ENCODE measurements at places on chromosomes 6 and 20.
A peak's percentile ranks its signal among the peaks of the same experiment; 100 is the strongest.

DNA sequence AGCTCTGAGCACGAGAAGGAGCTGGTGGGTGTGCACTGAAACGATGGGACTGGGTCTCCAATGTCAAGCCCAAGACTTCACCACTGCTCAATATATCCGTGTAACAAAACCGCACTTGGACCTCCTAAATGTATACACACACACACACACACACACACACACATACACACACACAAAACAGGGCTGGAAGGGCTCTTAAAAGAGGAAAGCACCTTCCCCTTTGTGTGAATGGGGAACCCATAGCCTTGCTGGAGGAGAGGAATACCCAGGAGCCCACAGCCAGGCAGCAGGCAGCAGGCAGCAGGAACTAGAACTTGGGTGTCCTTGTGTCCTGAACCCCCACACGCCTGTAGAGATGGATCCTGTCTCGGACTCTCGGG is 29.8 kb downstream of the TGM2 start:
- no peak for DNase-seq

- no peak for DNase-seq
These were observed 58.0 kb upstream of the SLC4A11 start for GRCh38 chr20:3297079-3297378.

DNA sequence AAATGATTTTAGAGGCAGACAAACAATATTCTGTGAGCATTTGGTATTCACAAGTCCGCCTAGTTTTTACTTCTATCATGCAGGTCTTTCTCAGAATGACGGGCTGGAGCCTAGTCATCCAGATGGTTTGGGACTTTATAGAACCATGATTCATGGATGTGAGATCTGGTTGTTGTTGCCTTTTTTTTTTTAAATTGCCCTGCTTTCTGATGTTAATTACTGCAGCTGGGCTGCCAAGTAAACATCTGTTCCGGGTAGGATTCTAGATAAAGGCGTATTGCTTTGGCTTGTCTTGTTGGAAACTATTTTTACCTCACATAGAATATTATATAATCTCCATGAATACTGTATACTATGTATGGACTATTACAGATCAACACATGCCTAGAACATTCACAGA is 58.1 kb downstream of the RNF217 start:
- peak; percentile 18 for DNase-seq

- DNase-seq: no peak
These were observed 118.9 kb downstream of the MACROD2 start for GRCh38 chr20:14114065-14114704.

- no peak for DNase-seq
These were observed 51.1 kb downstream of the KCNB1 start for GRCh38 chr20:49431329-49431728.

DNA sequence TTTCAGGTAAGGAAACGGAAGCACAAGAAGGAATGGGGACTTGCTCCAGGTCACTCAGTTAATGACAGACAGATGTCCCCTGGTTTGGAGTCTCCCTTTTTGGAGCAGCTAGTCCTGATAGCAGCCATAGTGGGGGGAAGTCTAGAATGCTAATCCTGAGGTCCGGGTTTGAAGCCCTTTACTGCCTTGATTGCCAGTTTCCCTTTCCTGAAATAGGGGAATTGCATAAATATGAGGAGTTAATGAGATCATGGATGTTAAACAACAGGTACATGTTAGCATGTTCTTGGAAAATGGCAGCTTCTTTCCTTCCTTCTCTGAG is 341 bp upstream of the TTPAL start:
- DNase-seq: no peak

- no peak for DNase-seq
These were observed 222.2 kb downstream of the PREX1 start for GRCh38 chr20:48605364-48606171.

GRCh38 chr6:37314487-37315156 is 39.2 kb upstream of the RNF8 start:
- DNase-seq: peak; percentile 97

DNA sequence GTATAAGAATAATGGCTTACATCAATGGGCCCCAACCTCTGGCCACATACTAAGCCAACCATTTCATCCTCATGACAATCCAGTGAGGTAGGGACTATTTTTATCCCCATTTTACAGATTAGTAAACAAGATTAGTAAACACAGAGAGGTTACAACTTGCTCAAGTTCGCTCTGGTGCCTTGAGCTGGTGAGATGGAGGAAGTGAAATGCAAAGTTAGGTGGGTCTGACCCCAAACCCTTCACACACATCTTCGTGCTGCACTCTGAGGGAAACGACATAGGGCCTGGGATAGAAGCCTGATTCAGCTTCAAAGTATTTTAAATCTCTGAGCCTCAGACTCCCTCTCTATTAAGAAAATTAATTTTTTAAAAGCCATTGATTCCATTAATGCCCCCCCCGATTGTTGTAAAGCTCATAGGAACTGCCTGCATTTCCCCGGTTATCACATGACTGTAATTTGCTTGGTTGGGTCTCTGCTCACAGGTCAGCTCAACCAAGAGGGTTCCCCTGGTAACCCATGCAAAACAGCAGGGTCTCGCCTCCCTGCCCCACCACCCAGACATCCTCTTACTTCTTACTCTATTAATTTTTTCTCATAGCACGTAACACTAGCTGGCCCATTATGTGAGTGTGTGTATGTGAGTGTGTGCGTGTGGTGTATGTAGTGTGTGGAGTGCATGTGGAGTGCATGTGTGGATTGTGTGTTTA is 221.2 kb downstream of the MAFB start:
- no peak for DNase-seq

GRCh38 chr6:30601815-30602641 is 15.0 kb downstream of the PPP1R10 start:
- DNase-seq: no peak

DNA sequence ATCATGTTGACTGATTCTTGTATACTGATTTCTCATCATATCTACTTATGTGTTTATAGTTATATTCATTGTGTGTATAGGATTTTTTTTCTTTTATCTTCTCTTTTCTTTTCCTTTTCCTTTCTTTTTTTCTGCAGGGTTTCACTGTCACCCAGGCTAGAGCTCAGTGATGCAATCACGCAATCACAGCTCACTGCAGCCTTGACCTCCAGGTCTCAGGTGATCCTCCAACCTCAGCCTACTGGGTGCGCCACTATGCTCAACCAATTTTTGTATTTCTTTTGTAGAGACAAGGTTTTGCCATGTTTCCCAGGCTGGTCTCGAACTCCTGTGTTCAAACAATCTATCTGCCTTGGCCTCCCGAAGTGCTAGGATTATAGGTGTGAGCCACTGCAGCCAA is 1.6 kb upstream of the PBOV1 start:
- no peak for DNase-seq

GRCh38 chr6:30727920-30728553 is 7.9 kb downstream of the TUBB start:
- DNase-seq: peak; percentile 31

GRCh38 chr6:163753430-163753829 is 338.9 kb downstream of the QKI start:
- DNase-seq: no peak

DNA sequence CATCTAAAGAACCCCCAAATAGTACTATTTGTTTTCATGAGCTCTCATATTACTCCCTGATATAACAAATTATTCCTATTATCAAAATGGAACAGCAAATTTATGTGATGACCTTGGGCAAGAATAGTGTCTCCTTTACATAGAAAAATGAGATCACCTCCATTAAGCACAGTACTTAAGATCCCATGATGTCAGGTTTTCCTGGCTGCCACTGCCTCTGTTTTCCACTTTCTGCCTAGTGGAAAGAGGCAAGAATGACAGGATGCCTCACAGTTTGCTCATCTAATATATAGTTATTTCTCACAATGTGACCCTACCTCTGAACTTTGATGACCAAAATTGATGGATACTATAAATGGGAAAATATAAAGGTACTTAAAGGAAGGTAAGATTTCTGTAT is 260.1 kb upstream of the SGK1 start:
- no peak for DNase-seq

- DNase-seq: no peak
These were observed 9.7 kb downstream of the SNAP25 start for GRCh38 chr20:10228330-10228729.

- no peak for DNase-seq
These were observed 34.6 kb downstream of the STK35 start for GRCh38 chr20:2136275-2136674.

DNA sequence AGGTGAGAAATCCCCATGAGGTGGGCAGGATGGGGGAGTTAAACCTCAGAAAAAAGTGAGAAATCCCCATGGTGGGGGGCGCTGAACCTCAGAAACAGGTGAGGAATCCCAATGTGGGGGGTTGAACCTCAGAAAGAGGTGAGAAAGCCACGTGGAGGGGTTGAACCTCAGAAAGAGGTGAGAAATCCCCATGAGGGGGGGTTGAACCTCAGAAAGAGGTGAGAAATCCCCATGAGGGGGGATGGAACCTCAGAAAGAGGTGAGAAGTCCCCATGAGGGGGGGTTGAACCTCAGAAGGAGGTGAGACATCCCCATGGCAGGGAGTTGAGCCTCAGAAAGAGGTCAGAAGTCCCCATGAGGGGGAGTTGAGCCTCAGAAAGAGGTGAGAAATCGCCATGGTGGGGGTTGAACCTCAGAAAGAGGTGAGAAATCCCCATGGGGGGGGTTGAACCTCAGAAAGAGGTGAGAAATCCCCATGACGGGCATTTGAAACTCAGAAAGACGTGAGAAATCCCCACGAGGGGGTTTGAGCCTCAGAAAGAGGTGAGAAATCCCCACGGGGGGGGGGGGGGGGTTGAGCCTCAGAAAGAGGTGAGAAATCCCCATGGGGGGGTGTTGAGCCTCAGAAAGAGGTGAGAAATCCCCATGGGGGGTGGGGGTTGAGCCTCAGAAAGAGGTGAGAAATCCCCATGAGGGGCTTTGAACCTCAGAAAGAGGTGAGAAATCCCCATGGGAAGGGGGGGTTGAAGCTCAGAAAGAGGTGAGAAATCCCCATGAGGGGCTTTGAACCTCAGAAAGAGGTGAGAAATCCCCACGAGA is 14.3 kb upstream of the GOPC start:
- no peak for DNase-seq

GRCh38 chr6:118881440-118882313 is 12.3 kb upstream of the ASF1A start:
- no peak for DNase-seq

GRCh38 chr6:163466839-163467390 is 52.4 kb downstream of the QKI start:
- no peak for DNase-seq

DNA sequence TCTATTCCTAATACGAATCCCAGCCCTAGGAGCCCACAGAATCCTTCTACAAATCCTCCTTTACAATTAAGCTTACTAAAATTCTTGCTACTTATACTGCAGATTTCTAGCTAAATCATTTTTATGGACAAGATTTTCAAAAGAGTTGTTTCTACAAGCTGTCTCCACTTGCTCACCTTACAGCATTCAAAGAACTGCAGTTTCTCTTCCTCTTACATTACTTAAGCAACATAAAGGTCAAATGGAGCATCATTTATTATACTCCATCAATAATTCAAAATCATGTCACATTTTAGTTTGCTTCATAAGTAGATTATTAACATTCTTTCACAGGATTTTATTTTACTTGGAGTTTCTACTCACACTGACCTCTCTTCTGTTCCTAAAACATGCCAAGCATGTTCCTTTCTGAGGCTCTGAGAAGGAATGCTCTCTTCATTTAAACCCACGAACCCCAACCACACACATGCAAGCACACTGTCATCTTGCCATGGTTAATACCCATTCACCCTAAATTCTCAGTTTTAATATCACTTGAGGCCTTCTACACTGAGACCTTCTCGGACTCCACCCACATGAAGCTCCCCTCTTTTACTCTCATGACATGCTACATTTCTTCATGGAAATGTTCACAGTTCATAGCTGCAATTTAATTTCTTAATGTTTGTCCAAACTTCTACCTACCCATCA is 388.2 kb downstream of the TBC1D32 start:
- DNase-seq: no peak

- no peak for DNase-seq
These were observed 35.6 kb downstream of the ADGRF4 start for GRCh38 chr6:47733879-47734558.

DNA sequence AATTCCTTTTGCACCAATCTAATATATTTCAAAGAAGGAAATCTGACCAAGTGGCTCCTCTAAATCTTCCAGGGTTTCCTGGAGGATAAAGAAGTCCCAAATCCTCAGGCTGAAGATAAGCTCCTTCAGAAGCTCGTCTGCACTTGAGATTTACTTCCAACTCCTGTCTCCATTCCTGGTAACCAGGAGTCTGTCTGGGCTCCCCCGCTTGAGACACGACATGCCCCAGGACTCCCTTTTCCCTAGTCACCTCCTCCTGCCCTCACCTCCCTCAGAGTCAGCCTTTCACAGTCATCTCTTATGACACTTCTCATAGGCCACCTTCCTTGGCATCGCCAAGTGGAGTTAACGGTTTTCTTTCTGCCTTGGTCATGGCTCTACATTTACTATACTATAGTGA is 103.4 kb upstream of the NEDD9 start:
- no peak for DNase-seq

GRCh38 chr6:104509355-104509754 is 350.4 kb downstream of the HACE1 start:
- DNase-seq: no peak

DNA sequence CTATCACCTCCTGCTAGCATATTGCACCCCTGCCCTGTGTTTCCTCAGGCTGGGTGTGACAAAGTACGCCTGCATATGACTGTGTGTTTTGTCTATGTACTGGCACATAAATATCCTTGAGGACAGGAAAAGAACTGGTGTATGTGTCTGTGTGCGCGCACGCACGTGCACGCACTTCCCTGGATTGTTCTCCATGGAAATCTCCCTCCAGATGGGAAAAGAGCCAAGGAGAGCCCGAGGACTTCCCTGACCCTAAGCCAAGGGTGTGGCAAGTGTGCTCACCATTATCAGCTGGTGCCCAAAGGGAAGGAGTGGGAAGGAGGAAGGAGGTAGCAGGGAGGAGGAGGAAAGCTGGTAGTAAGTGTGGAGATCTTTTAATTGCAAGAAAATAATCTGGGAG is 117.6 kb downstream of the HIVEP2 start:
- no peak for DNase-seq

Measured in K562 (cell line).